EH (cell line): ENCODE measurements at places on chromosomes 2 and 18.

DNA sequence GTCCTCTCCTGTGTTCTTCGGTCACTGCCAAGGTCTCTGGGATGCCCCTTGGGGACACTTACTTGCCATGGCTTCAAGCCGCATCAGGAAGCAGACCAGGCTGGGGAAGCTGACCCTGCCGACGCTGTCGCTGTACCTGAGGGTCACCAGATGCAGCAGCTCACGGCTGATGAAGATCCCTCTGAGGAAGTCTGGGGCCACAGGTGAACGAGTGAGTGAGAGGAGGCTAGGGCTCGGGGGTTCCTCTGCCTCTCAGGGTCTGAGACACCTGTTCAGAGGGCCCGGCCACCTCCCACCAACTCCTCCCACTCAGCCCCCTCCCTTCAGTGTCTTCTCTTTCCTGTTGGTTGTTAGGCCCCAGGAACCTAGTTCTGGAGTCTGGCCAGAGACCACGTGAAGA lies 74.9 kb downstream of the CAPN13 start:
- no peak for DNase-seq

DNA sequence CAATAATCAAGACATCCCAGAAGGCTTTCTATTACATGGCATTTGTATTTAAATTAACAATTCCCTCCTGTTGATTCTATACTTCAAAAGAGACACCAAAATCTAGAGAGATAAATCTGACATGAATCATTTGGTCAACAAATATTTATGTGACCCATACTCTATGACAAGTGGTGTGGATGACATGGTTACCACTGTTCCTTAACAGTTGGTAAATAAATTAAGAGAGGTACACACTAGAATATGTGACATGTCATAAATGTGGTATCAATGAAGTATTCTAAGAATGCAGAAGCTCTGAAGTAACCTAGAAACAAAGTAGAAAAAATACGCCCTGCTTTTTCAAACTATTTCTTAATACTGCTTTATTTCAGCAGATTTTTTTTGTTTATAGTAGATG lies 255.4 kb downstream of the EXOC6B start:
- peak; percentile 56 for DNase-seq

DNA sequence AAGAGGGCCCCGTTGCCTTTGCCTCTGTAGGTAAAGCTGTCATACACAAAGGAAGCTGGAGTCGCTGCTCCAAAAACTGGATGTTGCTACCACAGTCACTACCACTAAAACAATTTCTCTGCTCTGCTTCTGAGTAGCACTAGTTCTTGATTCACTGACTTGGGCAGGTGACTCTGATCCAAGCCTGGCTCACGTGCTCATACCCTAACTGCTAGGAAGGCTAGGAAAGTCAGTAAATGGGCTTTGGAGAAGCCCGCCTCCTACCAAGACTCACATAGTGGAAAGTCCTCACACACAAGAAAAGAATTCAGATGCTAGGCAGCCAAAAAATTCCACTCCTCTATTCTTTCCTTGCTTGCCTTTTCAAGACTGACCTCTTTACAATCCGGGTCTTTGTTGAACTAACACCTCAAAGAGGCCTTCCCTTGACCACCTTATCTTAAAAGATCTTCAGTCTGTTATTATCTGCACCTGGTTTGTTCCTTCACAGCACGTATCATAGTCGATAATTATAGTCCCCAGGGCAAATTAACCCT lies 11.4 kb upstream of the DYNC1I2 start:
- DNase-seq, result no peak

DNA sequence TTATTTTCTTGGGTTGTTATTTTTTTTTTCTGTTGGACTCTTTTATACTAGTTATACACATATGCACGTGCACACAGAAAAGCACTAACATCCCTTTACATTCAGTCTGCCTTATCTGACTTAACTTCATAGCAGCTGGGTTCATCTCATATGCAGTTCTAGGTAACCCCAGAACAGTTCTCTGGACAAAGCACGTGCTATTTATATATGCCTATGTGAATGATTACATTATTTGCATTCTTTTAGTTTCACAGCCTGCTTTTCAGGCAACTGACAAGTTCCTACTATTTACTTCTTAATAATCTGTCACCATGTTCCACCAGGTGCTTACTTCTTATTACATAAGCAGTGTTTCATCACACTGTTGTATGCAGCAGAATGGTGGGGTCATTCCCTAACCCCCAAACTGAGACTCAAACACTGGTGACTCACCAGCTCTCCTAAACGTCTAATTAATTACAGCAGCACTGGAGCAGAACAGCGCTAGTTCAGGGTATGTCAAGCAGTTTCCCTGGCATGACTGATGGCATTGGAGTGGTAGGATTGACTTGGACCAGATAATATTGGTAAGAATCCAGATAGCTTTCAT lies 372.8 kb downstream of the CLIP4 start:
- DNase-seq, result no peak

- peak; percentile 13 for DNase-seq
Observed at GRCh38 chr2:212595036-212595654, 56.5 kb upstream of the ERBB4 start.

- DNase-seq, result no peak
Observed at GRCh38 chr2:39218391-39218790, 25.4 kb downstream of the CDKL4 start.

GRCh38 chr2:152134488-152135280 lies 35.8 kb upstream of the CACNB4 start:
- peak; percentile 19 for DNase-seq

DNA sequence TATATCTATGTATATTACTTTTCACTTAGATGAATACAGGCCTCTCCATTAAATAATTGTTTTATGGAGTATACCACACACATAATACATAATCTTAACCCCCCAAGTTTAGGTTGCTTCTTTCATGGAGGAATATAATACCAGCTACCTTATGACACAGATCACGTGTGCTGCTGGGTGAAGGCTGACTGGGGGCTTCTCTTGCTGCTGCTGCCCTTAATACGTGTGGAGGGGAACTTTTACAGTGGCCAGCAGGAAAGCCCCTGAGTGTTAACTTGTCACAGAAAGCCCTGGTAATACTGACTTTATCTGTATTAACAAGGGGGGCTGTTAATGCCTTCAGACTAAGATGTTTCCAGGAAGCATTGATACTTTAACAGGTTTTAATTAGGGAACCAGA lies 63.1 kb downstream of the LAMA3 start:
- DNase-seq, result no peak

DNA sequence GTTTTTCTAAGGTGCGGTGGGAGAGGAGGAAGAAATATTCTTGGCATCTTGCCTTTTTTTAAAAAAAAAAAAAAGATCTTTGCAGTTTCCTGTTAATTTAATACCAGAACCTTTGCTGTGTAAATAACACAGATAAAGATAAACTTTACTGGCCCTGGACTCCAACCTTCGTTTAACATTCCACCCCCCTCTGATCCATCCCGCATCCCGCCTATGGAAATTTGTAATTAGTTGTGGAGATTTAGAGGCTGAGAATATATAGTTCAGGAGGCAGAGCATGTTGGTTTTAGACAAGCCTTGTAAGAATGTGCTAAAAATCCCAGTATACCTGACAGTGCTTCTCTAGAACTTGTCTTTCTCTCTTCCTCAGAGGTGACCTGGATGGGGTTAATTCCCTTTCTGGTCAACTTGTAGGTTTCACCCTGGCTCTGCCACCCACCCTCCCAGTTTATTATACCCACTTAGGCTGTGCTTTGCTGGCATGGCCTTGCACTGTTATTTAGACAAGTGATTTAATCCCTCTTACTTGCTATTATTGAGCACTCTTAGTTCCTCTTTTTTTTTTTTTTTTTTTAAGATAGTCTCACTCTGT lies 2.9 kb upstream of the C2orf72 start:
- no peak for DNase-seq

DNA sequence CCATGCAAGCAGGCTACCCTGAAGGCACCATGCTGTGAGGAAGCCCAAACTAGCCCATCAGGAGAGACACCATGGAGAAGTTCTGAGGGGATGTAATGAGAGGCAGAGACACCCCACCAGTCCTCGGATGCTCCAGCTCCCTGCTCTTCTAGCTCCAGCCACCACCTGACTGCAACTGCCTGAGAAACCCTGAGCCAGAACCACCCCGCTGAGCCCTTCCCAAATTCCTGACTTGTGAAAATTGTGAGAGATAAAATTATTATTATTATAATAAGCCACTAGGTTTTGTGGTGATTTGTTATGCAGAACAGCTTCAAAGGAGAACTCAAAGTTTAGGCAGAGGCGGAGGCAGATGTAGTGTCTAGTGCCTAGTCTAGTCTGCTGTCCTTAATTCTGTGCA lies 67.1 kb upstream of the HK2 start:
- no peak for DNase-seq

GRCh38 chr2:175575346-175576258 lies 394.1 kb upstream of the ATP5MC3 start:
- no peak for DNase-seq

- no peak for DNase-seq
Observed at GRCh38 chr2:20180676-20181648, 44.0 kb downstream of the SDC1 start.
